ENCODE measurements at places on chromosomes 2 and 18.

GRCh38 chr2:226115832-226116200, 683.8 kb downstream of the IRS1 start:
- DNase-seq = no peak

GRCh38 chr2:150552041-150552820, 64.8 kb upstream of the RND3 start:
- DNase-seq = no peak

DNA sequence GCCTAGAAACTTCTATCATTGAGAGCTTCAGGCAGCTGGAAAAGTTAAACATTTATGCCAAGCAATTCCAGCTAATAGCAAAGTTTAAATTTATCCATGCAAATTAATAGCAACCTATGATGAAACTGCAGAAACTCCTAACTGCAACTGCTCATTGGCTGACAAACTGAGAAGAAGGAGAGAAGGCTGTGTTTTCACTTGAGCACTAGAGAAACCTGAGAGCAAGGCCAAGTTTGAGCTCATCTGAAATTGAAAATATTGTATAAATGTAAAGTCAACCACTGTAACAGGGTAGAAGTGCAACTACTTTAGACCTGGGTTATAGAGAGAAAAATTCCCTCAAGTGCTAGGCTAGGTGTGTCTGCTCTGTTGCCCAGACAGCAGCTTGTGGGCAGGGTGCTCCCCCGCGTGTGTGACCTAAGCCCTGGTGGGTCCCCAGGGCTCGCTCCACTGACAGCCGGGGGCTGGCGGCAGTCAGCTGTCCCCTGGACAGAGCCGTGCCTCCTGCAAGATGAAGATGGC, 50.2 kb downstream of the CABYR start:
- DNase-seq = no peak

DNA sequence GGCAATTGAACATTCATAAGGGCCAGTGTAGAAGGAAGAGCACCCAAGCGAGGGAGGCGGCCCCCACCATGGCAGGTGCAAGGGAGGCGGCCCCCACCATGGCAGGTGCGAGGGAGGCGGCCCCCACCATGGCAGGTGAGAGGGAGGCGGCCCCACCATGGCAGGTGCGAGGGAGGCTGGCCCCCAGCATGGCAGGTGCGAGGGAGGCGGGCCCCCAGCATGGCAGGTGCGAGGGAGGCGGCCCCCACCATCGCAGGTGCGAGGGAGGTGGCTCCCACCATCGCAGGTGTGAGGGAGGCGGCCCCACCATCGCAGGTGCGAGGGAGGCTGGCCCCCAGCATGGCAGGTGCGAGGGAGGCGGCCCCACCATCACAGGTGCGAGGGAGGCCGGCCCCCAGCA, 24.7 kb upstream of the GPC1 start:
- DNase-seq = no peak

- no peak for DNase-seq
These were observed 82.6 kb downstream of the IKZF2 start for GRCh38 chr2:213068676-213069359.

- peak; percentile 51 for DNase-seq
These were observed 111.4 kb upstream of the CDC42EP3 start for GRCh38 chr2:37782721-37783371.

GRCh38 chr2:1494906-1495305, 81.6 kb downstream of the TPO start:
- no peak for DNase-seq

DNA sequence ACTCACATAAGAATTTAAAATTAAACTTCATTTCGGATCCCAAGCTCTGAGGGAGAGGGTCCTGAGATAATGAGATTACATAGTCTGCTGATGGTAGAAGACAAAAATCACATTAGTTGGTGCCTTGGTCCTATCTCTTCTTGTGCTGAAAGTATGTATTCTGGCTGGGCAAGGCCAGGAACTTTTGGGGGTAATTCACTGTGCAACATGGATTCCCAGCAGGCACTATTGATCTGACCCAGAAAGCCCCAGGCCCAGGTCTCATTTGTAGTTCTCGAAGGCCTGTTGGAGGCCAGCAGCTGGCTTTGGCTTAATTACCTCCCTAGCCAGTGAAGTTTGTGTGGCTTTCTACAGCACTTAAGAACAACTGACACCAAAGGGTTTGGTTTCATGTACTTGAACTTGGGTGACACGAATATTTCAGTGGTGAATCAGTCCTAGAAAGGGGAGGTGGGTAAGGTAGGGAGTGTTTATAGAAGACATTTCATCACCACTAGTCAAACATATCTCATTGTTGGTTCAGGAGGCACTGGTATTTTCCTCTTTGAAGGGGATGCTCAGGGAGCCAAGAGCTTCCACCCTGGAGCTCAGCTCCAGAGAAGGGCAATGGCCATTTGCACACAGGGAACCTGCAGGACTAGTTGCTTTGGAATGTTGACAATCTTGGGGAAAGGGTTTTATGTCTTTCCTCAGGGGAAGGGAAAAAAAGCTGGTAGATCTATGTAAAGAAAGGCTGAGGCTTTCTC, 217.8 kb downstream of the OSR1 start:
- DNase-seq = peak; percentile 62

DNA sequence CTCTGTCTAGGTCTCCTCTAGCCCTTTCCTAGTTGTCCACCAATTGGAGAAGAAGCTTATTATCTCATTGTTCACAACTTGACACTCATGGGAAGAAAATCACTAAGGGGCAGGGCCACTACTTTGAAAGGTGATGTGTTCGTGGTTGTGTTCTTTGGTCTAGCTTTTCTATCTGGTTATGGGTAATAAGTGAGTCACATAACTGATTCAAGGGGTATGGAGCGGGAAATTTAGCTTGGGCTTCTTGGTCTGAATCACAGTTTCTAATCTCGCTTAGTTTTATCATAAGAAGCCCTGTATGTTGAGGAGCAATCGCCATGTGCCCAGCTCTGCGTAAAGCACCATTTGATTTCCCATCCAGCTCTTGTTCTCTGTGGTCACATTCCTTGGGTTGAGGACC, 18.7 kb upstream of the DYTN start:
- DNase-seq = no peak

DNA sequence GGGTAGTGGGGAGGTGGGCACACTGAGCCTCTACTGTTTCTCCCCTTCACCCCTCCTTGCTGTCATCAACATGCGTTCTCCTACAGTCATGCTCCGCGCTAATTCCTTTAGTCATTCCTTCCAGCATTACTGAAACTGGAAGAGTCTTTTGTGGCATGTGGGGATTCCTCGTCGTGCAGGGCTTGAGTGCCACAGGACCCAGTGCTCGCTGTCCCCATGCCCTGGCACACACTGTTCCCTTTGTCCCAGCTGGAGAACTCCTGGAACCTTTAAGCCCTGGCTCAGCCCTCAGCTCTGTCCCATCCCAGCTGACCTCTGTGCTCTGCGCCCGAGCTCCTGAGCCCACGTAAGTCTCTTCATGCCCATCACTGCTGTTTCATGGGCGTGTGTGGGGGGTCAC, 42.1 kb downstream of the ODC1 start:
- no peak for DNase-seq

- DNase-seq = no peak
These were observed 62.3 kb upstream of the ITGA4 start for GRCh38 chr2:181394741-181395437.

DNA sequence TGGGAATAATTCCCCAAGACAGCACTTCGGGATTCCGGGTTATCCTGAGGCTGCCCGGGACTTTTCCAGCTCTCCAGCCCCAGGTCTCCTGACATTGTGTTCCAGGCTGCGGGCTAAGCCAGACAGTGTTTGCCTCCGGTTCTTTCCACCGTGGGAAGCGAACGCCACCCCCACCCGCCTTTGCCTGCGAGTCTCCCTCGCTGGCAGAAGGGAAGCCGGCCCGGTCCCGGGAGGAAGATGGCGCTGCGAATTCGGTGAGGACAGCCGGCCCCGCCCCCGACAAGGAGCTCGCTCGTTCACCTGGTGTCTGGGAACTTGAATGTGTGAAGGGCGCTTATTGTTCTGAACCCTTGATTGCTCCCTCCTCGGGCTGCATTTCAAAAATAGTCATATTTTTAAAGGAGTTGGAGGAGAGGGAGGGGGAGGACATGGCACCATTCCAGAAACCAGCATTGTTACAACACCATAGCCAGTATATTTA, 2.9 kb downstream of the LRATD1 start:
- no peak for DNase-seq

DNA sequence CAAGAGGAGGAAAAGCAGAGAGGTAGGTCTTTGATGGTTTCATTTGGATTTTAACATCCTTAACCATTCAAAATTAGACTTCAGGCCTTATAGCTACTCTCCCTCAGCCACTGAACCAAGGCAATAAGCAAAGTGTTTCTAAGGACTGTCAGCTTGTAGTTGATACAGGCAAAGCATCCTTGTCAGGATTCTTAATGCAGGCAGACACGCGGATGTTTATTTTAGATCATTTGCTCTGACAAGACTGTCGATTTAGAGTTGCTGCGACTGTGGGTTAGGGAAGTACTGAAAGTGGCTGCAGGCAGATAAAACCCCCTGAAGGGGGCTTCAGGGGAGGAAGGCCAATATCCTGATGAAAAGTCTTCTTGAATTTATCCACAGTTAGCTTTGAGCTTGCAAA, 46.6 kb downstream of the CDH20 start:
- DNase-seq = no peak

DNA sequence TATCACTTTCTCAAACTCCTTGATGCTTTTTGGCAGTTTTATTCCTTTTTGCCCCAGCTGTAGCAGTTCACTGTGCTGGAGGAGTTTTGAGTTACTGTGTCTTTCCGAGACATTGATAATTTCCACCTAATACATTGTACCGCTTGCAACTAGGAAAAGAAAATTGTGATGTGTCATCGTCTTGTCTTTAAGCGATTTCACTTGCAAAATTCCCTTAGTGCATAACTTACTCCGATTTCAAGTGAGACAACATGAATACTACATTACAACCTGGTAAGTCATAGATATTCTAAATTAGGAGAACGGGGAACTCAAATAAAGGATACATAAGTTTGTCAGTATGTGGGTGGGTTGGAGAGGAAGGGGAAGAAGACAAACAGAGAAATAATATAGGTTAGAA, 340.5 kb upstream of the KYNU start:
- DNase-seq = no peak
